ENCODE measurements at places on chromosomes 2 and 18.

GRCh38 chr2:17541531-17541950, 1.0 kb downstream of the VSNL1 start:
- no peak for DNase-seq

DNA sequence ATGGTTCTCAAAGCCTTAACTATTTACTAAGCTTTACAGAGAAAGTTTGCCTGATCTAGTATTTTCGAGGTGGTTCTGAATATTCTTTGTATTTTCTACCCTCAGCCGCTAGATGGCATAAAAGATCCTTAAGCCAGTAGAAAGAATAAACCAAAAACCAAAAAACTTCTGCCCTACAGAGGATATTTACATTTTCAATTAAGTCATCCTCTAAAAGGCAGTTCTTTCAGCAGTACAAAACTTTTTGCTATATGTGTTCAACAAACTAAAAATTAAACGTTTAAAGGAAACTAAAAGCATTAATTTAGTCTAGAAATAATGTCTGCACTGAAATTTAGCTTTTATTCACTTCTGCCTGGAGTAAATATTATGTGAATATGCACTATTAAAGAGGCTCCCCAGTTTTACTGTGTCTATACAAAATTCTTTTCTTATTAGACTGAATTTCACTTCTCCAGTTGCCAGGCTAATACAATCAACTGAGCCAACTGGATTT, 297.5 kb downstream of the PIEZO2 start:
- DNase-seq, result no peak

DNA sequence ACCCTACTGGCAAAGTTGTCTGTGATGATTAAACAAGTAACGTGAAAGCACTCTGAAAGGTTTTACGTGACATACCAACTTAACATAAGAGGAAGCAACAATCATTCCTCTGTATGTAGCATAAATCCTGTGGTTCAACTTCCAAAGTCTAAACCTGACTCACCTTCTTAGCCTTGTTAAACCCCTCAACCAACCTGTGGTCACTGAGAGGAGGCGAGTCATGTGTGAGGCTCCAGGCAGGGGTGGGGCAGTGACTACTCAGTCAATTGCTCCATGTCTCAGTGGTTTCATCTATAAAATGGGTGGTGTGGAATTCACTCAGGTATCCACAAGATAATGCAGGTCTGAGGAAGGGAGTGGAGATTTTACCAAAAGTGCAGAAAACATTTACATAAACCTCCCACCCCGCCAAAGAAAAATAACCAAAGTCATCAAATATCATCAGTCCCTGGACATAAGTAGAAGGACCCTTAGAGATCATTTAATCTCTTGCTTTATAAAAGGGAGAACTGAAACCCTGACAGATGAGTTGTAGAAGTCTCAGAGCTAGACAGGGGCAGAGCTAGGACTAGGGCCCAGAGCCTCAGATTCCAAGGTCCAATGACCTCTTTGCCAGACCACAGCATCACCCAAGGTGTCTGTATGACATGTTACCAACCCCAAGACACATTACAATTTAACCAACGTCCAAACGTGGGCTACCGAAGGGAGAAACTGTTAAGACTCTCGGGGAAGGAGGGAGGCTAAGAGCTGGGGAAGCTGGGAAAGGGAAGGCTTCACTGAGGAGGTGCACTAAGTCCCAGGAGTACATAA, 3.7 kb upstream of the PCBP1 start:
- no peak for DNase-seq

GRCh38 chr18:58611395-58612131, 17.3 kb downstream of the ALPK2 start:
- no peak for DNase-seq

DNA sequence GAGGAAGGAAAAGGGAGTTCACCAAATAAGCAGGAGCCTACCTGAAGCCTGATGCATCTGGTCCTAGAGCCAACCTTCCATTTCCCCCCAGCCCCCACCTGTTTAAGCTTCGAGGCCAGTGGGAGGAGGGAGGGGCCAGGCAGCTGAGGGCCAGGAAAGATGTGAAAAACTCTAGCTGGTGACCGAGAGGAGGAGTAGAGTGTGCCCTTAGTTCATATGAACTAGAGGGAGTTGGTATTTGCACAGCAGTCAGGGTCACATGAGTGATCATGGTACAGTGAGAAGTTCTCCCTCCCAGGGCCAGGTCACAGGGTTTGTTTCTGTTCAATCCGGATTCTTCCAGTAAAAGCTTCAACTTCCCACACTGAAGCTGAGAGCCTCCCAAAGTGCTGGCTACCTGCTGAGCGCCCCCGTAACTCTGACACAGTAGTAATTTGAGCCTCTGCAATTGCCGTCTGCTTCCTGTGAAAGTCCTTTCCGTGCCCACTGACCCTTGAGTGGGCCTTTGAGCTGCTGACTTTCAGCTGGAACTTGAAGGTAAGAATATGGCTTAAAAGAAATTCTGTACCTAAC, at the start of gene SULT1C2:
TSS of gene SULT1C2 (plus strand) at position 362 of the 573 bp plus-strand sequence. CDS start 4,773 bp downstream, outside the sequence.
- no peak for DNase-seq

Data from stimulated activated CD8-positive, alpha-beta memory T cell treated with anti-CD3 and anti-CD28 coated beads, Interleukin-7, amount 100 ng/mL, for 1 hour (primary cell).